GM23248 (cell line): ENCODE measurements at places on chromosomes 6 and 20.

DNA sequence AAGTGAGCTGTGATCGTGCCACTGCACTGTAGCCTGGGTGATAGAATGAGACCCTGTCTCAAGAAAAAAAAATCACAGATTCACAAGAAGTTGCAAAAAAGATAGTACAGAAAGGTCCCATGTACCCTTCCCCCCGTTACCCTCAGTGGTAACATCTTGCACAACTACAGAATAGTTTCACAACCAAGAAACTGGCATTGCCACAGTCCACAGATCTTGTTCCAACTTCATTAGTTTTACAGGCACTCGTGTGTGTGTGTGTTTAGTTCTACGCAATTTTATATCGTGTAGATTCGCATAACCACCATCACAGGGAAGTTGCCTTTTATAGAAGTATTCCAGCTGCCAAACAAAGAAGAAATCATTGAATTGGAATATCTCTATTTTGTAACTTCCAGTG is 19.1 kb downstream of the SPATA2 start:
- DNase-seq = no peak

- no peak for DNase-seq
Observed at GRCh38 chr6:5086294-5086890, 1.3 kb downstream of the PPP1R3G start.

DNA sequence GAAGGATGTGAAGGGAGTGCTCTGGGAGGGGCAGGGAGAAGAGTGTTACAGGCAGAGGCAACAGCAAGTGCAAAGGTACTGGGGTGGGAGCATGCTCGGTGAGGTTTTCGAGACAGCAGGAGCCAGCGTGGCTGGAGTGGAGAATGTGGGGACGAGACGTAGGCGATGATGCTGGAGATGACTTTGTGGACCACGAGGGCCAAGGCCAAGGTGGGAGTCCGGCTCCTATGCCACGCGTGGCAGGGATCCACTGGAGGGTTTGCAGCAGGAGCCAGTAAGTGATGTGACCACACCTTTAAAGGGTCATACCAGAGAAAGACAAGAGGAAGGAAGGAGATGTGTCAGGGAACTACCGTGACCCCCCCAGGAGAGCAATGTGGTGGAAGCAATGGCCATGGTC is 7.3 kb downstream of the PTGIS start:
- DNase-seq = peak; percentile 47

- DNase-seq = no peak
Observed at GRCh38 chr6:134381959-134382358, 64.0 kb upstream of the SGK1 start.

- peak; percentile 63 for DNase-seq
Observed at GRCh38 chr6:112036088-112036637, 17.7 kb upstream of the CCN6 start.

- DNase-seq = no peak
Observed at GRCh38 chr20:44070139-44070900, 116.7 kb downstream of the JPH2 start.

DNA sequence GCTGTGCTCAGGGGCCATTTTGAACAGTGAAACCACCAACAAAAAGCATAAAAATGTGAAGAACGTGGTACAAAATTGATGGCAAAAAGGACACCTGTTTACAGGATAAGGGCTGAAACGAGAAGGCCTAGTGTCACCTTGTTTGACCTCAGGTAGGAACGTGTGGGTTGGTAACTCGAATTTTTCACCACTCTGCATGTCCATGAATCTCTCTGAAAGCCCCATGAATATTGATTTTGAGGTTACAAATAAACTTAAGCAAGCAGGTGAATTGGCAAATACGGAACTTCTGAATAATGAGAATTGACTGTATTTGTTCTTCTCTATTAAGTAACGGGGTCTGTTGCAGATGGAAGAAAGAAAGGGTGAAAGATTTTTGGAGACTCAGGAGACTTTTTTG is 59.6 kb upstream of the EDN1 start:
- no peak for DNase-seq

- no peak for DNase-seq
Observed at GRCh38 chr20:48364688-48365421, 462.9 kb downstream of the PREX1 start.

GRCh38 chr6:162728197-162728596 is 423 bp downstream of the PACRG start:
- DNase-seq = peak; percentile 53

DNA sequence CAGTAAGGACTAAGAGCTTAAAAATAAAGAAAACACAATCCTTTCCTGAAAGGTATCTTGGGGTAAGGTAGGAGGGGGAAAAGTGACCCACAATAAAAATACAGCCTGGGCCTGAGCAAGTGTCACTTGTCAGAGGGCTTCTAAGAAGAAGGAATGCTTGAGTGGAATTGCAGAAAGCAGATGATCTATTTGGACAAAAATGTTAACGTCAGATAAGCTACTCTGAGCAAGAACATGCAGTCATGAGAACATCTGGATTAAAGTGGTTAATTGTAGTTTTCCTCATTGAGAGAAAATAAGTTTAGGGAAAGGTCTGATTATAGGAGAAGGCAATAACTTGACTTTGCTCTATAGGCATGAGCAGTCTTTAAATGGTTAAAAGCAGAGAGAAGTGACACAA is 581.9 kb downstream of the HTR1B start:
- no peak for DNase-seq

DNA sequence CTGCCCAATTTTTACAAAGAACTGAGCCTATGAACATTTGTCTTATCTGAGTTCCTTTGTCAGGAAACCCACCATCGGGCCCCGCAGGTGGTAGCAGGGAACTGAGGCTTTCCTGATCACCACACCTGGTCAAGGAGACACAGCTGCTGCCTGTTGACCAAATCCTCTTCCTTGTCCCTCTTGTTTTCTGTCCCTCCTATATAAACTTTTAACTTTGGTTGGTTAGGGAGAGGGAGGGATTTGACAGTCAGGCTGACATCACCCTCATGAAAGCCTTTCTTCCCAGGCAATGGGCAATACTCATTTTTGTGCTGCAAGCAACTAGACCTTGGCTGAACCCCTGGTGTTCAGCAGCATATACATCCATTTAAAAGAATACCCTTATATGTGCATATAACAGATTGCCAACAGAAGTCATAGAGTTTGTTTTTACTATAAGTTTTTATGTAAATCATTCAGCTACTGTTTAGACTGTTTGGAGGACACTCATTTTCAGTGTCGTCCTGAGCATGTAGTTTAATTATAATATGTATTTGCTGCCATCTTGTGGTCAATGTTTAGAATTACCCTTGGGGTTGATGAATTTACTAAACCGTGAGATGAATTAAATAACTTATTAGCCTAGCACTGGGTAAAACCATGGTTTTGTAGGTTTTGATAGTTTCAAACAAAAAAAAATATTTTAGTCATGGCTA is 17.0 kb downstream of the CRISP1 start:
- peak; percentile 70 for DNase-seq

GRCh38 chr20:60139663-60140446 is 181.6 kb downstream of the CDH26 start:
- no peak for DNase-seq

DNA sequence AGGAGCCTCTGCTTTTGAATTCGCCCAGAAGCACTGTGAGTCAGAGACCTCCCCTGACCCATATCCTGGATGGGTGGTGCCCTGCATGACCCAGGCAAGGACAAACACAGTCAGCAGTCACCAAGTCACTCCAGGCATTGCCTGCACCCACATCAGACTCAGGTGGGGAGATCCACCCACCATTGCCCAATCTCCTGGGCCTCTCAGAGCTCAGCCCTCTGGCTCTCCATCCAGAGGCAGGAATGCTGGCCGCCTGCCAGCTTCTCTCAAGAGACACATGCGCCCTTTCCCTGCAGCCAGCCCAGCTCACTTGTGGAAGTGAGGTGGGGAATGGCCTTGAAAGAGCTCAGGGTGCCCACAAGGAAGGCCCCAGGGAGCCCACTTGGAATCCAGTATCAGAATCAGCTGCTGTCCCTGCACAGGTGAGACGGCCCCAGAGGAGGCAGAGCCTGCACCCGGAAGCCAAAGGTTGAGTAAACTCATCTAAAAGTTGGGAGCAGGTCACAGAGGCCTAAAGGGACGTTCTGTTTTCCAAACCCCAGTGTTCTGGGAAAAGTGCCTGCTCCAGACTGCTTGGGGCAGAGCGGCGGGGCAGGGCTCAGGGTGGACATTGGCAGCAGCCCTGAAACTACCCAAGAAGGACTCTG is 129.8 kb downstream of the PREX1 start:
- peak; percentile 81 for DNase-seq

DNA sequence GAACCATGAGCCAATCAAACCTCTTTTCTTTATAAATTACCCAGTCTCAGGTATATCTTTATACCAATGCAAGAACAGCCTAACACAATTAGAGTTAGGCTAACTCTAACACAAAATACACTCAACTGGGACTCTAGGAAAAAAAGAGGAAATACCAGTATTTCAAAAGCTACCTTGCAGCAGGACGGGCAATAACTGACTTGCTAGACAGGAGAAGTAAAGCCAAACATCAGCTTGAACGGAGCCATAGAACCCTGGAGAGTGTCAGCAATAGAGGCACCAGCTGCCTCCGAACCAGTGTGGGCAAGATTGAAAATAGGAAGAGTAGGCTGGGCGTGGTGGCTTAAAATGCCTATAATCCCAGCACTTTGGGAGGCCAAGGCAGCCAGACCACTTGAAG is 162.0 kb upstream of the SOX4 start:
- no peak for DNase-seq

DNA sequence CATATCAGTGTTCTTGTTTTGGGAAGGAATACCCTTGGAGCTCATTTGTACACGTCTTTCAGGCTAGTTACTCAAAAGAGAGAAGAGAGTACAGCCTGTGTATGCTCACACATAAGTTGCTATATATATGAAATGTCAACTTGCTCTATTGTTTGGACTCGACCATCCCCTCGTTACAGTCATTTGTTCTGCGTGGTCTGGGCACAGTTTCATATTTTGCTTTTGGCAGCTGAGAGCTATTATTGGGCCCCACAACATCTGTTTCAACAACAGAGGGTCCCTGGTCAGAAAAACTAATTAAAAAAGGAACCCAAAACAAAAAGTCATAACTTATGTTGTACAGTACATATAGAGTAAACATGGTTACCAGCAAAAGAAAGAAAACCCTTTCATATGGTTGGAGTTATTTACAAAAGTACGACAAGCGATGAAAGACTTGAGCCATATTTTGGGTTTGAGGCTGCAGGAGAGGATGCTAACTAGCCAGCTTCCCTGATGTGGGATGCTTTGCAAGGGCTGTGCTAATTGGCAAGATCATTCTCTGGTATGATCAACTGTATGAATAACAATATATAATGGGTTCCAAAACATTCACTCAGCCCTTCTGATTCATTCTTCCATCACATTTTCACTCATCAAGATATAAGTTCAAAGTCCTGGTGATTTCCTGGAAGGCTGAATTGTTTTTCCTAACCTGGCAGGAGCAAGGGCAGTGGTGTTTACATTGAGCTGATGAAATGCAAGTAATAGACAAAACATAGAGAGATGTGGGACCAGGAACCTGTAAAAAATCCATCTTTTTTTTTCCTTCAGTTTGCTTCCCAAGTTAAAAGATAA is 137.9 kb downstream of the RPS12 start:
- peak; percentile 52 for DNase-seq

- DNase-seq = peak; percentile 96
Observed at GRCh38 chr6:4355241-4355640, 219.9 kb upstream of the ECI2 start.
